Fibroblast of the aortic adventitia (primary cell): ENCODE measurements at places on chromosomes 12 and 14. TPM values are rescaled to one million over a fixed set of nuclear protein-coding genes. Genes with fewer than 3 reads are reported as not detected.

PDE3A gene
- 16.2 and 17.2 TPM in 2 replicates for total RNA-seq

AQP6 gene
- 0.09 TPM in 1 of 2 replicates, not detected in the other for total RNA-seq

DEGS2 gene
- 0.16 TPM in 1 of 2 replicates, not detected in the other for total RNA-seq

KRT75 gene
- total RNA-seq: not detected in 2 replicates

PPP1R1A gene
- not detected in 2 replicates for total RNA-seq

SOAT2 gene
- total RNA-seq: 0.09 TPM in 1 of 2 replicates, not detected in the other

DPF3 gene
- total RNA-seq: 1.3 and 16.3 TPM in 2 replicates

DICER1 gene
- total RNA-seq: 46.6 and 106 TPM in 2 replicates

CLEC2B gene
- 16.5 and 58.1 TPM in 2 replicates for total RNA-seq

CD163L1 gene
- 0.08 and 0.36 TPM in 2 replicates for total RNA-seq

PTCSC3 gene
- total RNA-seq: not detected in 2 replicates

GRIP1 gene
- total RNA-seq: 0.90 and 4.4 TPM in 2 replicates

TAS2R20 gene
- total RNA-seq: 1.9 and 5.0 TPM in 2 replicates

SYNDIG1L gene
- total RNA-seq: not detected in 2 replicates

PPP1R36 gene
- total RNA-seq: 0.18 TPM in 1 of 2 replicates, not detected in the other

ACRBP gene
- total RNA-seq: 0.36 and 0.49 TPM in 2 replicates

ITPR2 gene
- total RNA-seq: 15.5 and 79.5 TPM in 2 replicates

CYP46A1 gene
- total RNA-seq: 0.36 and 0.49 TPM in 2 replicates

ANKS1B gene
- 1.5 and 47.0 TPM in 2 replicates for total RNA-seq

PRMT5 gene
- total RNA-seq: 23.0 and 53.5 TPM in 2 replicates

KRT1 gene
- not detected in 2 replicates for total RNA-seq

GPR137C gene
- 0.49 and 1.7 TPM in 2 replicates for total RNA-seq

B4GALNT3 gene
- total RNA-seq: 0.09 and 0.16 TPM in 2 replicates

ATP23 gene
- 5.6 and 10.1 TPM in 2 replicates for total RNA-seq

ASIC1 gene
- 4.9 and 5.2 TPM in 2 replicates for total RNA-seq

GLIPR1L2 gene
- total RNA-seq: 0.72 and 1.1 TPM in 2 replicates

PPP2R5E gene
- 16.0 and 31.7 TPM in 2 replicates for total RNA-seq
